Kidney tubule cell (primary cell): ENCODE measurements at places on chromosomes 11 and 22.
A peak's percentile ranks its signal among the peaks of the same experiment; 100 is the strongest.

GRCh38 chr22:19525666-19526065 lies 1.5 kb upstream of the CLDN5 start:
- no peak for DNase-seq

GRCh38 chr11:11555208-11555607 lies 66.6 kb downstream of the GALNT18 start:
- DNase-seq = peak; percentile 86

GRCh38 chr11:40683010-40683409 lies 776.4 kb downstream of the LRRC4C start:
- DNase-seq = no peak

DNA sequence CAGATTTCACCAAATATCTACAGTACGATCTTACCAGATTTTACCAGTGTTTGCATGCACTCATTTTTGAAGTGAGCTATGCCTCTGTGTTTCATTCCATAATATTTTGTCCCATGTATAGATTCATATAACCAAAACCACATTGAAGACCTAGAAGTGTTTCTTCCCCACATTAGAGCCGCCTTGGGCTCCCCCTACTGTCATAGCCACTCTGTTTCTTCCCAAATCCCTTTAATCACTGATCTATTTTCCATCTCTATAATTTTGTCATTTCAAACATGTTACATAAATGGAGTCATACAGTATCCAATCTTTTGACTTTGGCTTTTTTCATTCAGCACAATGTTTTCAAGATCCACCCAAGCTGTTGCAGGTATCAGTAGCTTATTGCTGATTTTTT lies 12.7 kb downstream of the MRGPRX3 start:
- DNase-seq = no peak

GRCh38 chr11:76334826-76335389 lies 46.0 kb downstream of the THAP12 start:
- no peak for DNase-seq

DNA sequence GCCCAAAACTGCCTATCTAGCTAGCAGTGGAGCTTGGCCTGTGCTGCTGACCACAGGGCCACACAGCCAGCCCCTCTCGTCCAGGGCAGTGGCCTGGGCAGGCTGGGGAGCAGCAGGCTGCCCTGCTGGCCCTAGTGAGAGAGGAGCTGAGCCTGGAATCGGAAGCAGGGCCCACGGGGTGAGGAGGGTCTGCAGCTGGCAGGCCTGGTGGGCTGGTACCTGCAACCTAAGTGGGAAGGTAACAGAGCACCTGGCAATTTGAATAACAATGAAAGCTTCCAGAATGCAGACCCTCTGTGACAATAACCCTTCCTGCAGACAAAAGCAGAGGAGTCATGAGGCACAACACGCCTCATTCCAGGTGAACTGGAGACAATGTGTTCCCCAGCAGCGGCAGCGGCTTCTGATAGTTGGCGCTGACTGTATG lies 31.8 kb upstream of the RFPL3 start:
- DNase-seq = no peak

- no peak for DNase-seq
Measured at GRCh38 chr11:70418130-70418529, 19.8 kb downstream of the CTTN start.

DNA sequence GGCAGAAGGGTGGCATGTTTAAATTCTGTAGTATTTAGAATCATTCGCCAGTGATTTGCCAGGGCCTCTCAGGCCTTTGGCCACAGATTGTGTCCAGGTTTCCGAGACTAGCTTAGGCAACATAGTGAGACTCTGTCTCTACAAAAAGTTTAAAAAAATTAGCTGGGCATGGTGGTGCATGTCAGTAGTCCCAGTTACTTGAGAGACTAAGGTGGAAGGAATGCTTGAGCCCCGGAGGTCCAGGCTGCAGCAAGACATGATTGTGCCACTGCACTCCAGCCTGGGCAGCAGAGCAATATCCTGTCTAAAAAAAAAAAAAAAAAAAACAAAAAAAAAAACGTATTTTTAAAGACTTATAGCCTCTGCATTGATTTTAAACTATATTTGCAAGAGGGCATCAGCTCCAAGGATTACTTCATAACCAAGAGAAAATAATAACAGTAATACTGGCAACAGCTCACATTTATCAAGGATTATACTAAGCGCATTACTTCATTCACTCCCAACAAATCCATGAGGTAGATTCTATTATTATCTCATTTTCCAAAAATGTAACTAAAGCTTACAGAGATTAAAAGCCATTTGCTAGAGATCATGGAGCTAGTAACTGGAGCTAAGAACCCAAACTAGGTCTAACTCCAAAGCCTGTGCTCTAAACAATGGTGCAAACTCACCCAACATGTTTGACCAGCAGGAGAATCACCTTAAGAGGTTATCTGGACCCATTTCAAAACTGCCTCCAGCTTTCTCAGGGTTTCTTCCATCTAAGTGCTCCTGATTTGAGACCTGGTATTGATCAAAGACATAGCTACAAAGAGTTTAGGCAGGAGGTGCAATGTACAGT lies 32.6 kb upstream of the SLC6A5 start:
- no peak for DNase-seq

DNA sequence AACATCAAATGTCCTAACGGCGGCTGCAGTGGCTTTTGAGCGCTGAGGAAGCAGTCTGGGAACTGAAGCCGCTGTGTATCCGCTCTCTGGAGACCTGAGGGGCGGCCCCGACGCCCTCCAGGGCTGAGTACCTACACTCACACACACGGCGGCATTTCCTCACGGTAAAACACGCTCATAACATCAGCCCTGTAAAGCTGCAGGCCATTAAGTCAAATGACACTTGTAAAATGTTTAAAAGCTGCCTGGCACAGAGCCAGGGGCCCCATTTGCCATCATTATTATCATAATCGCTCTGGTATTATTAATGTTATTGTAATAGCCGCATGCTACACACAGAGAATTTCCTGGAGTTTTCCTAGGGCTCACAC lies 5.1 kb downstream of the CARS1 start:
- DNase-seq = no peak

DNA sequence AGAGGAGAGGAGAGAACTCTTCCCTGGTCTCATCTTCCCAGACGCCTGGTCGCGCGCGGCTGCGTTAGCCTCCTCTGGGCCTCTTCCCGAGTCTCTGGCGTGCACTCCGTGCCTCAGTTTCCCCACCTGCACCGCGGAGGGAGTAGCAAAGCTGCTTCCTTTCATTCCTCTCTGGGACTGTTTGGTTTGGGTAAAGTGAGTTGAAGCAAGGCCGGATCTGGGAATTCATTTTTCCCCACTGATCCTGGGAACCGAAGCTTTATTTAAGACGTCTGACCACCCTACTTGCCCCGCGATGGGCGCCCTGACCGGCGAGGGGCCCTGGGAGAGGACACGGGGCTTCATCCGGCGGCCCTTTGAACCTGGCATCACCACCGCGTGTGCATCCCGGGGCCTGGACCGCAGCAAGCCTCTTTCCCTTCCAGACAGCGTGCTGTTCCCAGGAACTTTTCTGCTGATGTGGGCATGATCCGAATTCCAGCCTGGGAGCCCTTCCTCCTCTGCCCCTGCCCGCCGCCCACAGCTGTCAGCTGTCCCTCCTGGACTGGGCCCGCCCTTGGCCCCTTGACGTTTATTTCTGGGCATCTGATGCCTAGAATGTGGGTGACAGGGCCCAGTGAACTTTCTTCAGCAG lies 758 bp downstream of the LDLRAD3 start:
- no peak for DNase-seq

GRCh38 chr11:1087961-1088926 lies 13.6 kb downstream of the MUC2 start:
- no peak for DNase-seq

GRCh38 chr22:49182416-49182815 lies 645.3 kb downstream of the BRD1 start:
- DNase-seq = no peak

GRCh38 chr11:3046190-3046589 lies 11.0 kb downstream of the CARS1 start:
- no peak for DNase-seq

DNA sequence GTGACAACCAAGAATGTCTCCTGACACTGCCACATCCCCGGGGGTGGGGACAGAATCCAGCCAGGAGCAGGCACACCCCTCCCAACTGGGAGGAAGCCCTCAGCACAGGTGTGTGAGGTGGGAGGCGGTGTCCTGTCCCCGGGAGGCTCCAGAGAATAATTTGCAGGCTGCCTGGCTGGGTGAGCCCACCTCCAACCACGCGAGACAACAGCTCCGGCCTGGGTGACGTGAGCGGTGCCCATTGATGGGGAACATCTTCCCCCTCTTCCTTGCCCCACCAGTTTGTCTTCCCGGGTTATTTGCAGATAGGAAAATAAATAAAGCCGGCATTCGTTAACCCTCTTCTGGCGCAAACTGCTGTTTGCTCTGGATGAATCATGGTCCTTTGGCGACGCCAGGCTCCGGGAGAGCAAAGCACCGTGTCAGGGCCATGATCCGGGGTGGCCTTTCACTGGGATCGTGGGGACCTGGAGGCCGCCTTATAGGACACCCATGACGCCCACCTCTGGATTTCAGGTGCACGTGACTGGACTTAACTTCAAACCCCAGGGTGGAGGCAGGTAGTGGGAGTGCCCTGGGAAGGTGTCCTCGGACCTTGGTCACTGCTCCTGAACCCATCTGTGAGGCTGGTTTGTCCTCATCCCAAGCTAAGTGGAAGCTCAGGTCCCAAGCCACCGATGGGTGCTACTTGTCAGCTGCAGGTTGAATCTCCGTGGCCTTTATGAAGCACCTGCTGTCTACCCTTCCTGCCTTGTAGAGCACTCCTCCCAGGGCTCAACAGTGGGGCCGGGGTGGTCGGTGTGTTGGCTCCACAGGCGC lies 13.9 kb downstream of the CCND1 start:
- DNase-seq = peak; percentile 78

DNA sequence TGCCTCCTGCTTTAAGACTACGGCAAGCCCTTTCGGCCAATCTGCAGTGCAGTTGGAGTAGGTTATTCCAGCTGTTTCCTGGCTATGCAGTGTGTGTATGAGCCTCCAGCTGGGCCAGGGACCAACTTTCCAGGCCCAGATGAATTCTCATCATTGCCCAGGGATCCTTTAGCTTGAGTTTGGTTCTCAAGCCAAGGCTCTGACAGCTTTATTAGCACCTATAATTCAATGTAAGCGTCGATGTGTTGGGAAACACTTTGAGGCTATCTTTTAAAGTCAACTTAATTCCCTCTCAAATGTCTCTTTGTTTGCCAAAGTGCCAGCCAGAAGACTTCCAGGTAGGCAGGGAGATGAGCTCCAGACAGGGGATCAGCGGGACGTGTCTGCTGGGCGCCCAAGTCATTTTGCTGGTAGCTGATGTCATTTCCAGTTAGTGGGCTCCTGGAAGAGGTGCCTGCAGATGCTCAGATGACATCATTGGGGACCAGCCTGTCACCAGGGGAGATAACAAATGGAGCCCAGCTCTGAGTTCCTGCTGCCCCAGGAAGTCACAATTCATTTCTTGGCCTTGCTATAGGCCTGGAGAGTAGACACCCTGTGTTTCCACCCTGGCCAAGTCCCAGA lies 520.4 kb downstream of the SOX6 start:
- DNase-seq = no peak

- peak; percentile 62 for DNase-seq
Measured at GRCh38 chr11:111554532-111554931, 14.0 kb downstream of the LAYN start.

DNA sequence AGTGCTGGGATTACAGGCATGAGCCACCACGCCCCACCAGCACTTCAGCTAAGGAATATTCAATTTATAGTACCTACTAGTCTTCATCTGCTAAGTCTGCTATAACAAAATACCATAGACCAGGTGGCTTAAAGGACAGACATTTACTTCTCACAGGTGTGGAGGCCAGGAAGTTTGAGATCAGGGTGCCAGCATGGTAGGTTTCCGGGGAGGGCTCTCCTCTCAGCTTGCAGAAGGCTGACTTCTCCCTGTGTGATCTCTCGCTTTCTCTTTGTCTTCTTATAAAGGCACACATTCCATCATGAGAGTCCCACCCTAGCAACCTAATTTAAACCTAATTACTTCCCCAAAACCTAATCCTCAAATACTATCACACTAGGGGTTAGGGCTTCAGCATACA lies 433.0 kb downstream of the INSC start:
- DNase-seq = no peak

DNA sequence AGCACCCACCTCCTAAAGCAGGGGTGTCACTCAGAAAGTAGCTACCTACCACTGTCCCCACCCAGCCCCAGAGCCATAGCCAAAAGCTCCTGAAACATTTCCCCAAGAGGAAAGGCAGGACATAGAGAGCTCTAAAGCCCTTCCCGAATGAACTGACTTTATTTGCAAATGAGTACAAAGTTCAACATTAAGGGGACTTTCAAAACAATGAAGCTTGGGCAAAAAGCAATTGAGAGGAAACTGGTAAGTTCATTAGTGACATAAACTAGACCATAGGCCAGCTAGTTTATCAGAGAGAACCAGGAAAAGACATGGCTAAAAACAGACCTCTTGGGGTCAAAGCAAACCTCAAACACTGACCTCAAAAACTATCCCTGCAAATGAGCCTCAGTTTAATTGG lies 72.7 kb downstream of the IGLL5 start:
- DNase-seq = no peak

DNA sequence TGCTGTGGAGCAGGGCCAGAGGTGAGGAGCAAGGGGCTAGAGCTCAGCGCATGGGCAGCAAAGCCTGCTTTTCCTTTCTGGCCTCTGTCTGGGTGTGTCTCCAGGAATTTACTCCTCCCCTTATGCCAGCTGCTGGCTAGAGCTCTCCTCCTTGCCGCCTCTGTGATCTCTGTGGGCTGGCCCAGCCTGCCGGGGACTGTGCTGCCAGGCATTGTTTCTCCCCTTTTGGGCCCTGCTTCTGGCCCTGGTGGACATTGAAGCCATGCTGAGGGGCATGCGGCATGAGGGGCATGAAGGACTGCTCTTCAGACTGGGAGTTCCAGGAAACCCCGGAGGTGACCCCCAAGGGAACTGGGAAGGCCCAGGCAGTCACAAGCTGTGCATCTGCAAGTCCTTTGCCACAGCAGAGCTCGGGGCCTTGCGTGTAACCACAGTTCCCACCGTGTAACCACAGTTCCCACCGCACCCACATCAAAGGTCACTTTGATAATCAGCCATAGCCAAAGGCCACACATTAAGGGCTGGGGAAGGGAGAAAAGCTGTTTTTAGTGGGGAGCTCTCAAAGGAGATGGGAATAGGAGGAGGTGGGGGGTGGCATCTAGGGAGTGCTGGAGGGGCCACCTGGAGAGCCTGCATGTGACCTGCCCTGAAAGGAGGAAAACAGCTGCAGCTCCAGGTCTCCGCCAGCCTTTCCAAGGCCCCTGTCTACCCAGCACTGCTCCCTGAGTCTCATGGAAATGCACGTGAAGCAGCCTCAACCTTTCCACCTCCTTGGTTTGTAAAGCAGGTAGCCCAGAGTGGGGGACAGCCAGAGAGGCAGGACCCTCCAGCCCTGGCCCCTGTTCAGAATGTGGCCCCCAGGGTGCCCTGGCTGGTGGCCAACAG lies 62.3 kb downstream of the PPFIBP2 start:
- DNase-seq = peak; percentile 47

GRCh38 chr22:27107386-27107785 lies 450.0 kb downstream of the MIAT start:
- DNase-seq = no peak

DNA sequence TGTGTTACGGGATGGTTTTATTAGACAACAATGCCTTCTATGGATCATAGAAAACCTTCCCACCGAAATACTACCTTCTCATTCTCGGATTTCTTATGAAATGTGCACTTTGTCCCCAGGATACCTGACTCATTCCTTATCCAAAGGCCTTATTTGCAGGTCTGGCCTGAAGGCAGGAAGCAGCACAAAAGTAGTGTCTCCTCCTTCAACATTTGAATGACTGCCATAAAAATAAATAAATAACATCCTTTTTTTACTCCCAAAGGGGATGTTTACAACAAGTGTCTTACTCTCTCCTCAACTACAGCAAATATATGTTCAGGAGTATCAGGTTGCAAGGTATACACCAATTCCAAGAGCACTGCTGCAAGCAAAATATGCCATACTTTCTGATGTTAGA lies 41.6 kb upstream of the PAK1 start:
- DNase-seq = peak; percentile 9
